ENCODE measurements at places on chromosomes 7 and 10.

GRCh38 chr7:104795616-104796398, 218.2 kb upstream of the KMT2E start:
- DNase-seq, result no peak

DNA sequence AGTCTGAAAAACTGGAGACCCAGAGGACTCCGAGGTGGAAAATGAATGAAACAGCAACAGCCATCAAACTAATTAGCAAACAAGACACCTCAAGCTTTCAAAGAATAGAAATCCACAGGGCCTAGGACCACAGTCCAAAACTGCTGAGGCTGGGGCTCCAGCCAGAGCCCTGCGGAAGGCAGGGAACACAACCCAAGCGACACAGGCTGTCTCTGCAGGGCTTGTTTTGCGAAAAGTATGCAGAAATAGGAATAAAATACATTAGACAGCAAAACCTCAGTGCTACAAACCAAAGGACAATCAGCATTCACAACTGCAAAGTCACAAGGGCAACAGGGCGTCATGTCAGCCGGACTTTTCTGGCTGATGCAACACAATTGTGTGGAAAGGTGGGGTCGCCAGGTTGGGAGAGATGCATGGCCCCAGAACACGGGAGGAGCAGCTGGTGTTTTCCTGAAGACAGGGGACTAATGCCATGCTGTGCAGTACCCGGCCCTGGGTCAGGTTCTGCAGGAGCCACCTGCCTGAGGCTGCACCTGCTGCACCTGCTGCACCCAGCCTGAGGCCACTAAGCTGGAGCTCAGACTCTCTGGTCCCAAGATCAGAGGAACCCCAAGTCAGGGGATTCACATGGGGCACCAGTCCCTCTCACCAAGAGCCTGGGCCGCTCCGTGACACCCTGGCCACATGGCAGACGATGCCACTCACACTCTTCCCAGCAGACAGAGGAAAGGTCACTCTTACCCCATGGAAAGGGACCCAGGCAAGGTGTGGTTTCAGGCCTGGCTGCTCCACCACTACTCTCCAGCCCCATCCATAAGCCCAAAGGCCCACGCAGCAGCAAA, 74.2 kb downstream of the MAD1L1 start:
- no peak for DNase-seq

- no peak for DNase-seq
Measured at GRCh38 chr10:94216201-94216600, 146.5 kb downstream of the NOC3L start.

DNA sequence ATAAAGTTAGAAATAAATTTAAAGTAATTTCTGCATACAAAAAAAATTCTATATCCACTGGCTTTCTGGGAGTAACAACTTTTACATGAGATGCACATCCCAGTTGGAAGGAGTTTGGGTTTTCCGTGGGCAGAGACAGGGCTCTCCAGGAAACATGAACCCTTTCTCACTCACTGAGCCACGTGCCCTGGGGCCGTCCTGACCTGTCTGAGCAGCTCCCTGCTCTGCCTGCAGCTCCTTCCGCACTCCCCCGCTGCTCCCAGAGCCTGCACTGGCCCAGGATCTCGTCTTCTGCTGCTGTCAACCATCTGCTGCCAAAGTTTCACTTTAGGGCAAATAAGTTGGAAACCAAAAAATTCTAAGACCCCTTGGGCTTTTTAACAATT, 169.1 kb downstream of the DIP2C start:
- DNase-seq, result no peak

- no peak for DNase-seq
Measured at GRCh38 chr7:27967639-27968038, 213.0 kb downstream of the JAZF1 start.

GRCh38 chr10:608331-609261, 80.9 kb downstream of the DIP2C start:
- DNase-seq, result no peak

DNA sequence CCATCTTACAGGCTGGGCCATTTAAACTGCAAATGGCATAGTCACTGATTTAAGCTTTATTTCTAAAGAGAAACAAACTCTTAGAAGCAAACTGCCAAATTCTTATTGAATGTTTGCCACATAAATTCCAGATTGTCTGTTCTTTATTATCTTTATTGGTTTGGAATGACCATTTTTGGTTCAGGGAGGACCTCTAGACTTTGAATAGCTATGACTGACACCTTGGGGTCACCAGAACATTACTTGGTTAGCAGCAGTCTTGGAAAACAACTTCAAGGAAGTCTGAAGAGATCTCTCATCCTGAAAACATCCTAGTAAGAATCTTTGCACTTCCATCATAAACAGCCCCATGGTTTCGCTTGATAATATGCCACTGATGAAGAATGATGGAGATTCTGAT, 197.1 kb downstream of the SUGCT start:
- DNase-seq, result no peak

GRCh38 chr7:42340436-42340835, 103.4 kb upstream of the GLI3 start:
- DNase-seq, result no peak

GRCh38 chr10:104323760-104324201, 14.5 kb downstream of the ITPRIP start:
- DNase-seq, result no peak

GRCh38 chr10:17209302-17209701, 7.8 kb upstream of the TRDMT1 start:
- no peak for DNase-seq

- no peak for DNase-seq
Measured at GRCh38 chr10:13529714-13529973, 830 bp upstream of the BEND7 start.

GRCh38 chr10:87771871-87772500, 46.0 kb downstream of the ATAD1 start:
- no peak for DNase-seq

- DNase-seq, result no peak
Measured at GRCh38 chr10:79209831-79210230, 137.4 kb upstream of the PPIF start.

- DNase-seq, result no peak
Measured at GRCh38 chr10:89426230-89426868, 12.0 kb downstream of the IFIT5 start.

DNA sequence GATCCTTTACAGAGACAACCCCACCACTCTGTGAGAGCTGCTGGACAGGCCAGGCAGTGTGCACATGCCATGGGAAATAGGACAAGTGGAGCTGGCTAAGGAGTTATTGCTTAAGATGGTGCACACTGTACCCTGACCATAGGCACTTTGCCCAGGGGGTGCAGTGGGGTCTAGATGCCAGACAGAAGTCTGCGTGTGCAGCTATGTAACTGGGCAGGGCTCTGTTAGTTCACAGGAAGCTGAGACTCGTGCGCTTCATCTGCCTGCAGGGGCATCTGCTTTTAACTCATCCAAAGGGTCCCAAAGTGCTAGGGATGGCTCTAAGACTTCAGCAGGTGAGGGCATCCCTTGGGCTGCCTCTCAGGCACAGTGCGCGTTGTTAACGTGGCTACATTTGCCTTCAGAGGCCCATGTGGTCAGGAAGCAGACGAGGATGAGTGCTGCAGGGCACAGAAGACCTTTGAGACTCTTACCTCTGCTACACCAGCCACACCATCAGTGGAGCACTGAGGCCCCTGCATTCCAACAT, 77.7 kb upstream of the GPR26 start:
- DNase-seq, result no peak

DNA sequence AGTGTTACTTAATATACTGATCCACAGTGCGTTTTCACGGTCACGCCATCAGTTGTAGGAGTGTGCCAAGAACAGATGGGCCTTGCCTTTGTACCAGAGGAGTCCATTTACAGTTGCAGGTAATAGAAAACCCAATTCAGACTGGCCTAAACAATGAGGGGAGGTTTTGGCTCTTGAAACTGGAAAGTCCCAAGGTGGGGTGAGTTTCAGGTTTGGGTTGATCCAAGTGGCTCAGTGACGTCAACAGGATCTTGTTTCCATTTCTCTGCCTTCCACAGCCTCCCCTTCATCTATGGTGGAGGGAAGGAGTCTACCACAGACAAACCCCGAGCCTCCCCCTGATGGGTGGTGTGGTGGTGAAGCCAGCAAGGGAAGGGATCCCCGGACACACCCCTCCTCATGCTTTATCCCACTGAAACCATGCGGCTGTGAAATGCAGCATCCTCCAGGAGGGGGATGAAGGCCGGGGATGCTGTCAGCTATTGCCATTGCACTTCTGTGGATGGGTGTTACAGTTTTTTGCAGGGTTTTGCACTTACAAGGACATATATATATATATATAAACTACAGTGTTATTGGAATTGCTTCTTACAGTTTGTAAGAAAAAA, 14.8 kb upstream of the SH2D4B start:
- DNase-seq, result no peak

DNA sequence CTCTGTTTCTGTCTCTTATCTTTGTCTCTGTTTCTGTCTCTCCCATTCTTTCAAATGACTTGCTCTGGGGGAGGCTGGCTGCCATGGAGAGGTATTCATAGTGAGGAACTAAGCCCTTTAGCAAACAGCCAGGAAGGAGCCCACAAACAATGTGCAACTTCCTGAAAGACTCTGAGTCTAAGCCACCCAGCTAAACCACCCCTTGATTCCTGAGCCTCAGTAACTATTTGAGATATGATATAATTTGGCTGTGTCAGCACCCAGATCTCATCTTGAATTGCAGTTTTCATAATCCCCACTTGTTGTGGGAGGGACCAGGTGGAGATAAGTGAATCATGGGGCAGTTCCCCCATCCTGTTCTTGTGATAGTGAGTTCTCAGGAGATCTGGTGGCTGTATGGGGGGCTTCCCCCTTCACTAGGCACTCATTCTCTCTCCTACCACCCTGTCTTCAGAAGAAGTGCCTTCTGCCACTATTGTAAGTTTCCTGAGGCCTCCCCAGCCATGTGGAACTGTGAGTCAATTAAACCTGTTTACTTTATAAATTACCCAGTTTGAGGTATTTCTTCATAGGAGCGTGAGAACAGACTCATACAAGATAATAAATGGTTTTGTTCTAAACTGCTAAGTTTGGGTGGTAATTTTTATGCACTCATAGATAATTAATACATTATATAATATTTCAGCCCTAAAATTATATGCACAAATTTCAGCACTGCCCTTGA, 121.2 kb upstream of the FOXP2 start:
- DNase-seq, result no peak

- DNase-seq, result no peak
Measured at GRCh38 chr7:156703209-156703608, 62.6 kb downstream of the RNF32 start.

- no peak for DNase-seq
Measured at GRCh38 chr7:157080111-157080730, 58.5 kb upstream of the UBE3C start.

DNA sequence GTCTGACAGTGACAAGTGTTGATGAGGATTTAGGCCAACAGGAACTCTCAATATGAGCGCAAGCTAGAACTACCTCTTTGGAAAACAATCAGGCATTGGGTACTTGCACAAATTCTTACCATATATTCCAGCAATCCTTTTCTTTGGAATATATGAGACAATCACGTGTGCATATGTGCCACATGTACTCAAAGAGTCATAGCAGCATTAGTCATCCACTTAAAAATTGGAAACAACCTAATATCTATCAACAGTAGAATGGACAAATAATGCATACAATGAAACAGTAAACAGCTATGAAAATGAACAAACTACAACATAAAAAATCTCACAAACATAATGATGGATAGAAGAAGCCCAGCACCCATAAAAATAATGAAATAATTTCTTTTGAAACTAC, 179.7 kb downstream of the GLI3 start:
- no peak for DNase-seq

- no peak for DNase-seq
Measured at GRCh38 chr7:20504060-20504459, 111.4 kb upstream of the ABCB5 start.

DNA sequence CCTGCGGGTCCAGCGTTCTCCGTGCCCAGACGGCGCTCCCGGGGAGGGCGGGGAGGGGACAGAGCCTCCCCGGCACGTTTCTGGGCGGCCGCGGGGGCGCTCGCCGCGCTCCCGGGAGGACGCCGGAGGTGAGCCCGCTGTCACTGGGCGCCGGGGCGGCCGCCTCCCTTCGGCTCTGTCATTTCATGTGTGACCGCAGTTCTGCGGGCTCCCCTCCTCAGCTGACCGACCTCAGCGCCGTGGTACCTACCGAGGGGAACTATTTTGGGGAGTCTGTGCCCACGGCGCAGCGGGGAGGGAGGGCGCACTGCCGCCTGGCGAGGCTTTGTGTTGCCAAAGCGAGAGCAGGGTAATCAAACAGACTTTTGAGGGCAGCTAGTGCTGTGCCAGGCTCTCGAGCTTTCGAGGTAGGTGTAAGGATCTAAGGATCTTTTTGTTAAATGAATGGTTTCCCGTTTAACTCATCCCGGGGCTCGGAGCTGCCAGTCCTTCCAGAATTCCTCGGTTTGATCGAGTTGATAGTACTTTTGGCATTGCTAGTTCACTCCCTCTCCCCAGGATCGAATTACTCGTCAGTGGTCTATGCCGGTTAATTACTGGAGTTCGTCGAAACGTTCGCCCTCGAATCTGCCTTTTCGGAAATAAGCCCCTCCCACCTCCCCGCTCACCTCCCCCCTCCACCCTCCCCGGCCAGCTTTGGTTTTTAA, 1.9 kb downstream of the ARID5B start:
- peak; percentile 37 for DNase-seq

DNA sequence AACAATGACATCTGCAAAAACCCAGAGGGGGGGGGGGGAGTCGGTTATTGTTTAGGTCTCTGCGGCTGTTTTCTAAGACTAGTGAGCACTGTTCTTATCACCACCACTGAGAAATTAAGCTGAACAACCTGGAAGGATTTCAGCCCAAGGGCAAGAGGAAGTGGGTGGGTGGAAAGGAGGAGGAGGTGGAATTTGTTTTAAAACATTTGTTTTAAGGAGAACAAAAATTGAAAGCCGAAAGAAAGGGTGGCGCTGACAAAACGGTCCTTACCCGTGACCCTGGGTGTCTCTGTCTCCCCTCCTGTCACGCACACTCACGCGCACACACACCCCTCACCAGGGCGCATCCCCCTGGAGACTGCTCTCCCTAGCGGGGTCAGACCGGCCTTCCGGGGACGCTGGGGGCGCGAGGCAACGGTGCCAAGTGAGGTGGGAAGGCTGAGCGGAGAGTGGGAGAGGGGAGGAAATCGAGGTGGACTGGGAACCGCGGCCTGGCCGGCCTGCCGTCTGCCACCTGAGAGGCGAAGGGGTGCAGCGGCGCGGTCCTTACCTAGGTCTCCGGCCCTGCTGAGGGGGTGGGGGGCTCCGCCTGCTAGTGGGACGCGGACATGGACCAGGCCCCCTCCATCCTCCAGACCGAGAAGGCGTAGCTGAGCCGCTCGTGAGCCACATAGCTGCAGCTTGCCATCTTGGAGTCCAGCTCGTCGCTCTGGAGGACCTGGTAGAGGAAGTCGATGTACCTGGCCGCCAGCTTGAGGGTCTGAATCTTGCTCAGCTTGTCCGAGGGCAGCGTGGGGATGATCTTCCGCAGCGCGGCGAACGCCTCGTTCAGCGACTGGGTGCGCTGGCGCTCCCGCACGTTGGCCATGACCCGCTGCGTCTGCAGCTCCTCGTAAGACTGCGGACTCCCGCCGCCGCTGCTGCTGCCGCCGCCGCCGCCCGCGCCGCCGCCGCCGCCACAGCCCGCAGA, 1.0 kb downstream of the TWIST1 start:
- no peak for DNase-seq

GRCh38 chr7:67636348-67637022, 639.9 kb downstream of the TYW1 start:
- DNase-seq, result no peak

Measured in stimulated activated CD8-positive, alpha-beta memory T cell treated with anti-CD3 and anti-CD28 coated beads, Interleukin-7, amount 100 ng/mL, for 1 hour (primary cell).